Right cardiac atrium (tissue), 5 donors: ENCODE measurements at places on chromosomes 1 and 21. TPM values are rescaled to one million over a fixed set of nuclear protein-coding genes. Genes with fewer than 3 reads are reported as not detected.

PRDX1 gene
- total RNA-seq = 548 TPM

KCNK1 gene
- total RNA-seq = 95.6 TPM

CYP4A22 gene
- not detected for total RNA-seq

DNA sequence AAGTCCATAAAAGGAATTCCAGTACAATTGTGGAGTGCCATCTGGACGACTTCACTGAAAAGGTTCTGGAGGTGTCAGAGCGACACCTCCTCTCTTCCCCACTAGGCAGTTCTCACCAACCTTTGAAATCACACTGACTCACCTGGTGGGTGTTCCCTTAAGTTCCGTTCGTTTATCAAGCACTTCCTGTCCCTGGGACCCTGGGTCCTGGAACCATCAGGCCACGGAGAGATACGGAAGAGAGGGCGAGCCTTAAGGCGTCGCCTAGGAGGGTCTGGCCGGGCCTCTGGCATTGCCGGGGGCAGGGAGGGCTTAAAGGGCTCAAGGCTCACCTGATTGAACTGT lies 317 bp downstream of the SPAG17 start:
- DNase-seq = no peak

DNA sequence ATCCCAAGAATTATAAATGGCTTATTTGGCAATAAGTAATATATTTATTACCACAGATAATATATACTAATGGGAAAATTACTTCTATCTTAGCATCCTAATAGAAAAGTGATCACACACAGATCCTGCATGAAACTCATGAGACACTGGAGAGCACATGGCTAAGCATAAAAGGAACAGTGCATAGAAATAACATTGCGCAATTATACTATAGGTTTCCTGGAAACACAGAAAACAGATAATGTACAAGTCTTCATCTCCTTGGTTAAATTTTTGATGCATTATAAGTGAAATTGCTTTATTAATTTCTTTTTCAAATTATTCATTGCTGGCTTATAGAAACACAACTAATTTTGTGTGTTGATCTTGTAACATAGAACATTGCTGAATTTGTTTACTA lies 210.4 kb downstream of the USH2A start:
- no peak for DNase-seq

GRCh38 chr1:36922593-36923426 lies 111.5 kb downstream of the GRIK3 start:
- DNase-seq = no peak

- no peak for DNase-seq
Observed at GRCh38 chr21:33201956-33202355, 27.8 kb upstream of the IFNAR2 start.

DNA sequence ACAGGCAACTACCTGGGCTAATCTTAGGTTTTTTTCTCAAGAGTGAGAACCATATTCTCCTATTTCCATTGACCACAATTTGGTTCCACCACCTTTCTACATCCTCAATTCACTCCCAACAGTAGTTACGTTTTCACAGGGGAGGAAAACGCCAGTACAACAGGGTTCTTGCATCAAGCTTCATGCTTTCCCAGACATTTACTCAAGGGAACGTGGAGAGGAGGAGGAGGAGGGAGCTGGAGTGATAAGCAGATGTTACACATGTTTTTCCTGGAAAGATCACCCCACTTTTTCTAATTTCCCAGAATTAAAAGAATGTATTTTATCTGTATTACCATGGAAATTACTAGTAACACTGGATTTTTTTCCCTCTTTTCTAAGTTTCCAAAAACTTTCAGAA lies 58.3 kb downstream of the RGS5 start:
- DNase-seq = no peak

- no peak for DNase-seq
Observed at GRCh38 chr1:175441791-175442190, 249.2 kb upstream of the KIAA0040 start.

GRCh38 chr1:31796707-31797106 lies 19.1 kb downstream of the SPOCD1 start:
- no peak for DNase-seq

DNA sequence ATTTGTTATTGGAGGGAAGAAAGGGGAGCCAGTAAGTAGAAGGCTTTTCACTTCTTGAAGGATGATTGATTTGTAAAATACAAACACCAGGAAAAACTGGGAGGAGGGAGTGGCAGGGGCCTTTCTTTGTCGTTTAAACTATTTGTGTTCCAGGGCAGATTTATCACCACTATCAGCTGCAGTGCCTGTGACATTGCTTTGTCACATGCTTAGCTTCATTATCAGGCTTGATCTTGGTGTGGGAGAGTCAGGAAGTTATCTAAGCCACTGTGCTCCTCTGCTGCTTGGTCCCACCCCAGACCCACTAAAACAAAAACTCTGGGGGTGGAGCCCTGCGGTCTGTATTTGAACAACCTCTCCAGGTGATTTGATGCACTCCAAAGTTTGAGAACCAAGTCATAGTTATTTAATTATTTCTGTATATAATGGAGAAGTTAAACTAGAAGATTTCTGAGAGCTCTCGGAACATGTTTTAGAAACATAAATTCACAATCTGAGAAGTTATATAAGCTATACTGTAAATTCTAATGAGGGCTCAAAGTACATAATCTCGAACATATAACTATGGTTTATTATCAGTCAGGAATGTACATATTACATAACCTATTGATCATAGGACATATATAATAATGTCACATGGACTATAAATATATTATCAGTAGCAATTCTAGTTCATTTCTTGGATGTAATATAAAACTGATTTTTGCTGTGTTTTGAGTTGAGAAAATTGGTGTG lies 87.9 kb downstream of the CDC14A start:
- DNase-seq = no peak

GRCh38 chr1:156876281-156876680 lies 15.6 kb downstream of the NTRK1 start:
- DNase-seq = no peak
